ENCODE measurements at places on chromosomes 4 and X. TPM values are rescaled to one million over a fixed set of nuclear protein-coding genes. Genes with fewer than 3 reads are reported as not detected.

The ADH1A gene
- total RNA-seq = not detected

The MSX1 gene
- total RNA-seq = not detected

The CITED1 gene
- total RNA-seq = 2.2 TPM

The TNIP3 gene
- total RNA-seq = not detected

The MAGEA9B gene
- total RNA-seq = not detected
